HS-5 (cell line): ENCODE measurements at places on chromosomes 1 and 21.
A peak's percentile ranks its signal among the peaks of the same experiment; 100 is the strongest.

- no peak for DNase-seq
These were observed 214.5 kb upstream of the ZRANB2 start for GRCh38 chr1:71295350-71295749.

GRCh38 chr1:156742801-156743200 is 1.9 kb upstream of the MRPL24 start:
- no peak for DNase-seq

- DNase-seq, result no peak
These were observed 4.9 kb downstream of the CEP104 start for GRCh38 chr1:3852091-3852490.

- no peak for DNase-seq
These were observed 22.0 kb downstream of the RLF start for GRCh38 chr1:40183055-40183710.

- DNase-seq, result no peak
These were observed 270.7 kb downstream of the ASTN1 start for GRCh38 chr1:176893625-176894352.

DNA sequence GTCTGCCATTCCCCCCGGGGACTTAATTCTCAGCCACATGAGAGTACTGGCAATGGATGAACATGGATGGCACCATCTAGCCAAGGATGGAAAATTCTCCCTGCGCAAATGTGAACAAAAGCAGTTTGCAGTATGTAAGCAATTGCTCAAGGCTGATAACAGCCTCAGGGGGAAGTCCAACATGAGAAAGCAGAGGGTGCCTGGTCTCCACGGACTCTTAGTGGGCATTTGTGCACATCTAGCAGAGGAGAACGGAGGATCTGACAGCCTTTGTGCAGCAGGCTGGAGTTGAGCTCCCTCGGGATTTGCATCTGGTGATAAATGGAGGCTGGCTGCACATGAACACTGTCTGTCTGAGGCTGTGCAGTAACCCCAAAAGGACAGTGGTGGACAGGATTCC is 13.9 kb upstream of the OLIG1 start:
- no peak for DNase-seq

DNA sequence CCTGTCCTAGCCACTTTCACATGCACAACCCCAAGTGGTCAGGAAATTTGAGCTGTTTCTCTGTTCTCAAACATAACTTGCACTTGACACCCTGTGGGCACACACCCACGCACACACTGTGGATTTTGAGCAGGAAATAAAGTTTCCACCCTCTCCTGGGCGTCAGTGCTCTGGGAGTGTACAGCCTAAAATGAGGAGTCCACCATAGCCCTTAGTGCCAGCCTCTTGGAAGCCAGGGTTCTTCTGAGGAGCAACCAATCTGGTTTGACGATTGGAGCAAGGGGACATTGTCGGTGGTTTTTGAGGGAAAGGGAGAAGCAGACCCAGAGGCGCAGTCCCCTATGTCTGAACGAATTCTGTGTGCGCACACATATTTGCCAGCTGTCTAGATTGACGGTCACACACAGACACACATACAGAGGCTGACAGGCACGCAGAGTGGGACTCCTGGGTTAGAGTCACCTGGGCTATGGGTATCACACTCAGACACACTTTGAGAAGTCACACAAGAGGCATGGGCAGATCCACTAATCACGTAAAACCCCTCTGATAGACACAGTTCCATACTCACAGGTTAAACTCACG is 2.7 kb downstream of the DMBX1 start:
- no peak for DNase-seq

DNA sequence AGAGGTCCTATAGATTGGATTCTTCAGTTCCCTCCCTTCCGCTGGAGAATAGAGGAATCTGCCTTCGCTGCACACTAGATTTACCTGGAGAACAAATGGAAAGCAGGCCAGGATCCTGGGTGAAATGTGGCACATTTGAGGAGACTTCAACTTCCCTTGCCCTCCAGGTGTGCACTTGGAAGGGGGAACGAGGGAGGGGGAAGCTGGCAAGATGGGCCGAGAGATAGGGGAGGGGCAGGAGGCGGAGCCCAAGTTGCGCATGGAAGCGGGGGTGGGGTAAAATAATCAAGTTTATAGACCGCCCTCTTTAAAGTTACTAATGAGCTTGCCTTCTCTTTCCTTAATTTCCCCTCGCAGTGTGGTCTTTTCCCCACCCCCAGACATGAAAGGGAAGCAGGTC is 155.7 kb upstream of the CAMK1G start:
- no peak for DNase-seq

DNA sequence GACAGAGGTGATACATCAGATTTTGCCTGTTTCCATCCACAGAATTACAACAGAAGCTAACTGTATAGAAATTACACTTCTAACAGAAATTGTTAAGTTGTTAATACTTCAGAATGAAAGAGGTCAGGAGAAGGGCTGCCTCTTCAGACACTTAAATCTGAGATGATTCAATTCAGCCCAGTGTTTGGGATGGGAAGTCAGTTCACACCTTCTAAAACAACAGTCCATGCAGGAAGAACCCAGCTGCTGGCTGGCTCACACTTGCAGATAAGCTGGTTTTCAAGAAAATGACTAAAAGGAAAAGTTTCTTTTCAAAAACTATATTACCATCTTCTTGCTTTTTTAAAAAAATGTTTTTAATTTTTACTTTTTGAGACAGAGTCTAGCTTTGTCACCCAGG is 132.4 kb downstream of the SMYD2 start:
- no peak for DNase-seq

GRCh38 chr1:48820491-48820890 is 43.8 kb upstream of the BEND5 start:
- no peak for DNase-seq

GRCh38 chr21:37437376-37438080 is 71.0 kb downstream of the DYRK1A start:
- no peak for DNase-seq

- no peak for DNase-seq
These were observed 25.8 kb downstream of the PTPN14 start for GRCh38 chr1:214525535-214526019.

DNA sequence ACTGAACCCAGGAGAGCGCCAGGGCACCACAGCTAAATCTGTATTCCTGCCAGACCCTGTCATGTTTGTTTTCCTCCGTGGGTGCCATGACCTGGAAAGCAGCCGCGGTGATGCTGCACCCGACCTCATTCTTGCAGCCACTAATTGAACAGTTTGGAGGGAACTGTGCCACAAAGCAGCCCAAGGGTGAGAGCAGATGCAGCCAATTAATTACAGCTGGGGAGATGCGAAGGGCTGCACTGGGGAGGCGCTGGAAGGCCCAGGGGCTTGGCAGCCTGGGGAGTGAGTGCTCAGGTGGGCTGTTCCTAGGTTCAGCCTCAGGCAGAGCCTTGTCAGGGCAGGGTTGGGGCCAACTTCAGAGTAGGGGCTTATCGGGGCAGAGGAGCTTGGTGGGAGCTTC is 158.4 kb upstream of the CD34 start:
- no peak for DNase-seq

DNA sequence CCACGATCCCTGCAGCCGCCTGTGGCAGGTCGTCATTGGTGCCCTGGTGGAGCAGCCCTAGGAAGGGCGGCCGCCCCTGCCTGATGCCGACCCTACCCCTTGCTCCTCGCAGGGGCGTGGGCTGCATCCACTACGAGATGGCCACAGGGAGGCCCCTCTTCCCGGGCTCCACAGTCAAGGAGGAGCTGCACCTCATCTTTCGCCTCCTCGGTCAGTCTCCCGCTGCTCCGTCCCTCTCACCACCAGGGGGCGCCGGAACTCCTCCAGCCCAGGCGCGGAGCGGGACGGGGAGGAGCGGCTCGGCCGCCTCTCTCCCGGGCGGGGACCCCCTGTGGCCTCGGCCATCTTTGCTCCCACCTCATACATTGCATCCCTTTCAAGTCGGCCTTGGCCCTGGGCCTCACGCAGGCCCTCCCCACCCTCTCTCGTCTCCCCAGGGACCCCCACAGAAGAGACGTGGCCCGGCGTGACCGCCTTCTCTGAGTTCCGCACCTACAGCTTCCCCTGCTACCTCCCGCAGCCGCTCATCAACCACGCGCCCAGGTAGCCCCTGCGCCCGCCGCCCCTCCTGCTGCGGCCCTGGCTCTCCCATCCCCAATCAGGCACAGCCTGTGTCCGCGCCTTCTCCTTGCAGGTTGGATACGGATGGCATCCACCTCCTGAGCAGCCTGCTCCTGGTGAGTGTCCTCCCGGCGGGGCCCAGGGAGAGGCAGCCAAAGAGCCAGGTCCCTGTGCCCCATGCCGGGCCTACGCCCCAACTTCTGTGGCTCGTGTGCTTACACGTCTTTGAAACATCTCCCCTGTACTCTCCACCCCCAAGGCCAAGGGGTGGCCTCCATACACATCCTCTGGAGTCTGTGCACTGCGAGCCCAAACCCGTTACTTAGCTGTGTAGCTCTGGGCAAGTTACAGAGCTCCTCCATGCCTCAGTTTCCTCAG is 24.7 kb downstream of the CDK18 start:
- DNase-seq, result no peak

DNA sequence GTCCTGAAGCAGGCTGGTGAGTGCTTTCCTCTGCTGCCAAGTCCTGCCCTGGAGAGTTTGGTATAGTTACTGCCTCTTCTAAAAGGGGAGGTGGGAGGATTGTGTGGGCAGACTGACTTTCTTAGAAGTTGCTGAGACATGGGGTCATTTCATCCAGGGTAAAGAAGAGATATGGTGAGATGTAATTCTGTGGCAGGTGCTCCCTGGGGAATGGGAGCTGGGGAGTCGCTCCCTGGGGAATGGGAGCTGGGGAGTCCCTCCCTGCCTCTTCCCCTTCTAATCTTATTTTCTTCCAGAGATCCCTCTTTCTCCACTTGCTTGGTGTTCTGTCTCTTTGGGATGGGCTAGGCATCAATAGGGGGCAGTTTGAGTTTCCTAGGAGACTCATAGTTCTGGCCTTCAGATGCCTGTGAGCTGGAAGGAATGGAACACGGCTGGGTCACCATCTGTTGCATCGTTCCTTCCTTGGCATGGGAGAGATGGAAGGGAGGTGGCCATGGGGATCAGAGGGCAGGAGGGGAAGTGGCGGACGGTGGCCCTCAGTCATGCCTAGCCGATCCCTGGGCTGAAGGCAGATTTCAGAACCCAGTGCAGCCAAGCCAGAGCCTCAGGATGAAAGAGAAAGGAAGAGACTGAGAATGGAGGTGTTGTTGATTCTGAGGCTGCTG is 59.0 kb downstream of the NFASC start:
- DNase-seq, result no peak

- no peak for DNase-seq
These were observed 25.2 kb downstream of the ARHGEF10L start for GRCh38 chr1:17564458-17565393.

- DNase-seq, result no peak
These were observed 11.8 kb downstream of the TPM3 start for GRCh38 chr1:154179946-154180687.

DNA sequence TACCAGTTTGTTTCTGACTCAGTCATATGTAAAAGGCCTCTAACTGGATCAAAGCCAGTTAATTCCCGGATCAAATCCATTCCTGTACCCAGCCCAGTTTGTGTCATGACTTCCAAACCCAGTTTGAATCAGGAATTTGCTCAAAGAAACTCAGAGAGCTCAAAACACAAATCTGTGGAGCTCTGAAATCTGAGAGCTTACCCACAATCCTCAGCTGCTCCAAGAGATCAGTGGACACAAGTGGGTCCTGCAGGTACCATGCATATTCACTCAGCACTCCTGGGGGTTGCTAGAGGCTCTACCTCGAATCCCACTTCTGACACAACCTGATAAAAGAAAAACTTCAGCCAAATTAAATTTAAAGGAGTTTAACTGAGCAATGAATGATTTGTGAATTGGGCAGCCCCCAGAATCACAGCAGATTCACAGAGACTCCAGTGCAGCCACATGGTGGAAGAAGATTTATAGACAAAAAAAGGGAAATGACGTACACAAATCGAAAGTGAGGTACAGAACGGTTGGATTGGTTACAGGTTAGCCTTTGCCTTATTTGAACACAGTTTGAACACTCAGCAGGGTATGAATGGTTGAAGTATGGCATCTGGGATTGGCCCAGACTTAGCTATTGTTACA is 11.9 kb upstream of the MRPL55 start:
- DNase-seq, result no peak

DNA sequence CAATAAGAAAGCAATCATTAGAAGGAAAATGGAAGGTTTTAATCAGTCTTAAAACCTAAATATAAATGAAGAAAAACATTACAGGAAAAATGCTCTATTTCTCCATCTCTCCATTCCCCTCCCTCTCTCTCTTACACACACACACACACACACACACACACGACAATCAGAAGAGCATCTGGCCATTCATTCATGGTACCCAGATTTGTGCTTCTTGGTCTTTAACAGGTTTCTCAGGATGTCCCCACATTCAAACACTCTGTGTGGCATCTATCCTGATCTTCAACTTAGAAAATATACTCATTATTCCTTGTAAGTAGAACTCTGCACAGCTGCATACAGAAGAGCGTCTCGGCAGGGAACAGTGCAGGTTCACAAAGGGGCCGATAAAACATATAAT is 779 bp downstream of the LRRC40 start:
- DNase-seq, result no peak

- DNase-seq, result no peak
These were observed 31.8 kb upstream of the OLIG2 start for GRCh38 chr21:32993894-32994293.

GRCh38 chr1:106747232-106747631 is 309.2 kb upstream of the PRMT6 start:
- no peak for DNase-seq

GRCh38 chr1:95561346-95561745 is 327.3 kb downstream of the RWDD3 start:
- no peak for DNase-seq

DNA sequence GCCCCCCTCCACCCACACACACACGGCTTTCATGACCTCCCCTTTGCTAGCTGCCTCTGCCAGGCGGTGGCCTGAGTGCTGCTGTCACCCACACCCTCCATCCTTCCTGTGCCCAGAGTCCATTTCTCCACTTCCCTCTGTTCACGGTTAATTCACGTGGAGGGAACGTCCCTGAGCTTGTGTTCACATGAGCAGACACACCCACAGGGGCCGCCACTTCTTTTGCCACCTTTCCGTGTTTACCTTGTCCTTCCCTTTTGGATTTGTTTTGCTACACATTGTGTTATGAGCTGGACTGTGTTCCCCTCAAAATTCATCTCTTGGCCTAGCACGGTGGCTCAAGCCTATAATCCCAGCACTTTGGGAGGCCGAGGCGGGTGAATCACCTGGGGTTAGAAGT is 128.0 kb downstream of the ETS2 start:
- no peak for DNase-seq

- peak; percentile 37 for DNase-seq
These were observed 480 bp downstream of the DPYD start for GRCh38 chr1:97920276-97920831.

GRCh38 chr1:169550294-169550693 is 36.0 kb downstream of the F5 start:
- DNase-seq, result no peak

DNA sequence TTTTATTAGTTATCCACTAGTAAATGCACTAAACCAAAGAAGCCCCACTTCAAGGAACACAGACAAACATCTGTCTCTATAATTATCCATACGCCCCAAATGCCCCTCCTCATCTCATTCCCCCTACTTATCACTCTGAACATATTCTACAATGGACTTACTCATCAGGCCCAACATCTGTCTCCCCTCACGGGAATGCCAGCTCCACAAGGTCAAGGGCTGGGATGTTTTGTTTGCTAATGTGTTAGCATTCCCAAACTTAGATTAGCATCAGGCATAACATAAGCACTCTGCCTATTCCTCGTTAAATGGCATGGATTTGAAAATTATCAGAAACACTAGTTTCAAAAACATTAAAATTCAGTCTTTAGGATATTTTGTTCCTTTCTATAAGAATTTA is 279.5 kb downstream of the DSCAM start:
- no peak for DNase-seq
